ENCODE measurements at places on chromosomes 7 and 10.
A peak's percentile ranks its signal among the peaks of the same experiment; 100 is the strongest.

DNA sequence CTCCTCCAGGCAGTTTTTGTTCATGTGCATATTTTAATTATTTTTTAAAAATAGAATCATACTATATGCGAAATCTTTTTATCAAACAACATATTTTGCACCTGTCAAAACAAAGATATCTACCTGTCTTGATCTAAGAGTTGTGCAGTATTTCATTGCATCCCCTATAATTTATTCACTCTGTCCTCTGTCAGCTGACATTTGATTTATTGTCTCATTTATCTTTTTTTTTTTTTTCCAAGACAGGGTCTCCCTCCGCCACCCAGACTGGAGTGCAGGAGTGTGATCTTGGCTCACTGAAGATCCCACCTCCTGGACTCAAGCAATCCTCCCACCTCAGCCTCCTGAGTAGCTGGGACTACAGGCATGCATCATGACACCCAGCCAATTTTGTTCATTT, 49.0 kb downstream of the PRLHR start:
- DNase-seq, result no peak

- peak; percentile 79 for DNase-seq
Observed at GRCh38 chr10:13074563-13075451, 25.2 kb upstream of the OPTN start.

DNA sequence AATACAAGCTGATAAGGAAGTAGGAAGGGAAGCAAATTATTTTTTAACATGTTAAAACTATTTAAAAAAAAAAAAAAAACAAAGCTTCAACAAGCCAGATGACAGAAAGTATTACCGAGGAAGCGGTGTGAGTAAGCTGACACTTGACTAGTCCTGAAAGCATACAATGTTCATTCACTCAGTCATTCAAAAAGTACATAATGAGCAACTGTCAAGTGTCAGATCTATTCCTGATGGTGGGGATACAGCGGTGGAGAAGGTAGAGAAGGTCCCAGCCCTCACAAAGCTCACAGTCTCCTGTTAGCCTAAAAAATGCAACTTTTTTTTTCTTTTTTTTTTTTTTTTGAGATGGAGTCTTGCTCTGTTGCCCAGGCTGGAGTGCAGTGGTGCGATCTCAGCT, 40.0 kb downstream of the RAPGEF5 start:
- no peak for DNase-seq

DNA sequence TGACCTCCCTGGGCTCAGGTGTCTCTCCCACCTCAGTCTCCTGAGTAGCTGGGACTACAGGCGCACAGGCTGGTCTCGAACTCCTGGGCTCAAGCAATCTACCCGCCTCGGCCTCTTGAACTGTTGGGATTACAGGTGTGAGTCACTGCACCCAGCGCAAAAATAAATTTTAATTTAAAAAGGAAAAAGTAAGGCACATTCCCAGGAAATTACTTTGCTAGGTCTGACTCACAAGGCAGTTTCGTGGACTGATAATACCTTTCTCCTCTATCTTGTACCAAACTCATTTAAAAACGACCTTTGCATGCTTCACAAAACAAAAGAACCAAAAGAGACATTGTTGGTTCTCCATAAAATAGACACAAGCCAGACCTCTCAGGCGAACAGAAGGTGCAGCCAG, 29.7 kb downstream of the PARP12 start:
- DNase-seq, result no peak

DNA sequence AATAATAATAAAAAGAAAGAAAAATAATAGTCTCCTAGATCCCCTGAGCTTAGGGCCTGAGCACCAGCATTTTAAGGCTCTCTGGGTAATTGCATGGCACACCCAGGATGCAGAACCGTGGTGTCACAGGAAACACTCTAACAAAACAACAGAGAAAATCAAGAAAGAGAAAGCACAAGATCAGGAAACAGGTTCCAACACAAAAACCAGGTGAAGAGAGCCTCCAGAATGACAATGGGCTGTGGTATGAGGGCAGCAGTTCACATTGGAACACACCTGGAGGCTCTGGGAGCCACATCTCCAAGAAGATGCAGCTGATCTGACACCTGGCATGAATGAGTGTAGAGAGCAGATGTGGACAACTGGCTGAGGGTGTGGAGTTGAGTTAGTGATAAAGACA, 7.1 kb downstream of the MMRN2 start:
- peak; percentile 6 for DNase-seq

GRCh38 chr10:101570428-101571270, 17.4 kb downstream of the POLL start:
- no peak for DNase-seq

DNA sequence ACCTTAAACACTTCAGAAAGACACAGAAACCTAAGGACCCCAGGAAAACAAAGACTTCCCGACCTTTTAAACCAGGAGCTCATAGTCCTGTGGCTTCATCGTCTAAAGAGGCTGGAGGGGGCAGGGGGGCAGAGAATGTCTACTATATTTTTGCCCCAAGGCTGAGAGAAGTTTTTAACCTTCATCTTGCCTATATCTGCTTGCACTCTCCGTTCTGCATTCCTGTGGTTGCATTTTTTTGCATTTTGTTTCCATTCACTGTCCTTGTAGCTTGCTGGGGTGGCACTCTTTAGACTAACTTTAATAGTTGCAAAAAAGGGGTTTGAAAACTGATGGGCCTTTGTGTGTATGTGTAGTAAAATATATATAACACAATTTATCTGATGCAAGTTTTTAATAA, 23.7 kb downstream of the PRKAR2B start:
- DNase-seq, result no peak

DNA sequence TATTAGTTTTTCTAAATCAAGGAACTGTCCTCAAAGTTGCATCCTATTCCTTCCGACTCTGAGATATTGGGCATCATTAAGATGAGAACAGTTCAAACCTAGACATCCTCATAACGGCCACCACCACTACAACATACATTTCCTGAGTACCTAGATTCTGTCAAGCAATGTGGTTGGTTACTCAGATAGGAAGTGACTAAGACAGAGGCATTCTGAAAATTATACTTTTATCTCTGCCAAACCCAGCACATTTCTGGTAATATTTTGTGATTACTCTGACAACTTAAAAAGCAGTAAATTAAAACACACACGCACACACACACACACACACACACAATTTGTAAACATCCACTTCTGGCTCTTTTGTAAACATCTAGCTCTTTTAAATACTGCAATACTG, 291.2 kb upstream of the MEOX2 start:
- no peak for DNase-seq

- no peak for DNase-seq
Observed at GRCh38 chr7:41835976-41836530, 133.2 kb upstream of the INHBA start.

GRCh38 chr10:22158426-22158825, 59.4 kb downstream of the EBLN1 start:
- no peak for DNase-seq

GRCh38 chr7:122942059-122942458, 53.4 kb downstream of the TAS2R16 start:
- DNase-seq, result no peak

GRCh38 chr10:57786850-57787750, 480.6 kb downstream of the IPMK start:
- peak; percentile 13 for DNase-seq

DNA sequence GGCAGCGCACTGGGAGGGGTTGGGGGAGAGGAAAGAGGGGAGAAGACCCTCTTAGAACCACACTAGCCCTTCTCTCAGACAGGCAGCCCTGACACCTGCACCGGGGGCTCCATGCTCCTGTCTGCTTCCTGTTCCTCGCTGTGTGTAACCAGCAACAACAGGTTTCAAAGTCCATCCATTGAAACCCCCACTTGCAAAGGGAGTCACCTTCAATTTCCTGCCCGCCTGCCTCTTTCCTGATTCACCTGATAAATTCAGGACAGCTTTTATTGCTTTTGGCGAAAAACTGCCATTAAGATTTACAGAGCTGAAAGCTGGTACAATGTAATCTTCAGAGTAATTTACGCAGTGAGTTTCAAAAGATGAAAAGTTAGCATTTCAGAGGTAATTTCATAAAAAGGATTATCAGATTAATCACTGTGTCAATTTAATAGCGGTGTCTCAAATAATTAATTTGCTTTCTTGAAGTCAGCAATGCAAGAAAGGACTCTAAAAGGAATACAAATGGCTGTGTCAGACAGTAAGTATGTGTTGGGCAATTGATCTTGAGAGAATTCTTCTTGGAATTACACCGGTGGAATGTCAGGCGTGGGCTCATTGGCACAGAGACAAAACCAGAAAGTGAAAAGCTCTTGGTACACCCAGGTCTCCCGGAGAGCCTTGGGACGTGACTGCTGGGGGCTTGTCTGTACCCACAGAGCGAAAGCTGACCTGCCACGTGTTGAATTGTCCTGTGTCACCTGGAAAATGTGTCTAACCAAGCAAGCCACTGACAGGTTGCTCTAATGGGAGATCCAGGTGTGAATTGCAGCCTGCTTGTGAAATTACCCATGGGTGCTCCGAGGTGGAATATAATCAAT, 60.7 kb downstream of the TMEM209 start:
- DNase-seq, result no peak

DNA sequence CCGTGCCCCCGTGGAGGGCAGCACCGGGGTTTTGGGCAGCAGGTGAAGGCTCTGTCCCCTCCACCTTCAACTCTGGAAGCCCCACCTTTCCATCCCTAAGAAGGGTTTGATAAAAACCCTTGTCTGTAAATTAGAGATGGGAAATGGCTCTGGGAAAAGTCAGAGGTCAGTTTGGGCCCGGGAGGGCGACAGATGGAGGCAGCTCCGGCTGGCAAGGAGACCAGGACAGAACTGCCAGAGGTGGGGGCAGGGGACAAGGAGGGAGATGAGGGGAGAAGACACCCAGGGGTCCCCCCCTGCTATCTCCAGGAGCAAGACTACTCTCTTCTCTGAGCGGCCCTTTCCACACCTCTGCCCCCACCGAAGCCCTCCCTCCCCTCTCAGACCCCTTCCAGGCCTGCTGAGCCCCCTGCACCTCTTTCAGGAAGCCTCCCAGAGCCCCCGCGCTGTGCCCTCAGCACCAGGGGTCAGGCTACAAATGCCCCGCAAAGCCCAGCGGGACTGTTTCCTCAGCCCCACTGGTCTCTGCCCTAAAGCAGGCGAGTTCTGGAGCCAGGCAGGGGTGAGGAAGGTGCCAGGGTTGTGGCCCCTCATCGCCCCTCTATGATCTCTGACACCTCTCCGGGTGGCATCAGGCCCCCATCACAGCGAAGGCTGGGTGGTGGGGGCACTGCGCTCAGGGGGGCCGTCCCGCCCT, 980 bp upstream of the SH2B2 start:
- no peak for DNase-seq

- DNase-seq, result peak; percentile 26
Observed at GRCh38 chr10:127919418-127920271, 12.7 kb downstream of the PTPRE start.

DNA sequence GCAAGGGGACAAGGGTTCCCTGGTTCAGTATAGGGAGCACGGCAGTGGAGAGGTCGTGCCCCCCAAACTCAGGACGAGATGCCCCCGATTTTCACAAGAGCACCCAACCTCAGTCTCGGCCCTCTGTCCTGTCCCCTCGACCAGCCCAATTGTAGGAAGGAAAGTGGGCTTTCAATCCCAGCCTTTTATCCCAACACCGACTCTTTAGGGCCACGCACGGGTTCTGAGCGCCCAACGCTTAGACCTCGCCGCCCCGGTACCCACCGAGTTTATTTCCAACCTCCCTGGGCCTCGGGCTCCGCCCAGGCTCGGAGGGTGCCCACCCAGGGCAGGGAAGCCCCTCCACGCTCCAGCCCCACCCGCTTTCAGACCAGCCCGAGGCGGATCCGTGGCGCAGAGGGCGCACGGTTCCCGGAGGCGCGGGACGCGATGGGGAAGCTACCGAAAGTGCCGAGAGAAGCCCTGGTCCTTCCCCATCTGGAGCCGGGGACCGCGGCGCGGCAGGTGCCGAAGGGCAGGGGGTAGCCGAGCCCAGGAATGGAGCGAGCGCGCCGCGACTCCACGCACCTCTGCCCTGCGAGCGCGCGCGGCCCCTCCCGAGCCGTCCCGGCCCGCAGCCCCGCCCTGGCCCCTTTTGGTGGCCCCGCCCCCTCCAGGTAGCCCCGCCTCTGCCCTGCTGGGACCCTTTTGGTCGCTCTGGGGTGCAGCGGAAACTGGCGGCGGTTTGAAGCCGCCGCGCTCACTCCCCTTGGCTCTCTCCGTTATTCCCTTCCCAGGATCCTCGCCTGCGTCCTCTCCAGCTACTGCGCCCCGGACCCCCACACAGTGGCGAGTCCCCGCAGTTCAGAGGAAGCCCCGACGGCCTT, 20.4 kb downstream of the GRID2IP start:
- DNase-seq, result peak; percentile 80

DNA sequence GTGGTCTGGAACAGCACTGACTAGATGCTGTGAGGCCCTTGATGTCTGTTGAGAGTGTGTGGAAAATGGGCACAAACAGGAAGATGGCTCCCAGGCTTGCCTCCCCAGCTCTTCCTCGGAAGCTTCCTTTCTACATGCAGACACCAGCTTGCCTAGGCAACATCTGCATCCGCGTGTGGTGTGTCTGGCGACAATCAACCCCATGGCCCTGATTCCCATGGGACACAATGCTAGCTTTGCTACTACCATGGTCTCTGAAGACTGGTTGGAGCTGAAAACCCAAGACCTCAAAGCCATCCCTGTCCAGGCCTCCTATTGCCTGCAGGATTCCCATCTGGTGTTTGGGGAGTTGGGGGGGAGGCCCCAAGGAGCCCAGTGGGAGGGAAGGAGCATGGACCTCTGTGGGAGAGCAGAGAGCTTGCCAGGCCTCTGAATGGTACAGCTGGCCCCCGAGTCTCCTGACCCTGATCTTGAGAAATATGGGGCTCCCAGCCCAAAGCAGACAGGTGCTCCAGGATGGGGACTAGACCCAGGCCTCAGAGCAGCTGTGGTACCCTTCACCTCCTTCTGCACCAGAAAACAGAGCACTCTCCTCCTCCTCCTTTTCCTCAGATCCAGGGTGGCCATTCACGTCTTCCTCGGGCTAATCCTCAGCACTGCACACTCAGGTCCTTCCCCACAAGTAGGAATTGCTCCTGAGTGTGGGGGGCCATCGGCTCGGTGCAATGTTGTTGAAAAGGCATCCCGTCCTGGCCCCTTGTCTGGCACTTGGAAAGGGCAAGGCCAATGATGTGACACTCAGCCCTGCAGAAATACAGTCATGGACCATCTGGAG, 57.6 kb downstream of the ARHGAP22 start:
- no peak for DNase-seq

DNA sequence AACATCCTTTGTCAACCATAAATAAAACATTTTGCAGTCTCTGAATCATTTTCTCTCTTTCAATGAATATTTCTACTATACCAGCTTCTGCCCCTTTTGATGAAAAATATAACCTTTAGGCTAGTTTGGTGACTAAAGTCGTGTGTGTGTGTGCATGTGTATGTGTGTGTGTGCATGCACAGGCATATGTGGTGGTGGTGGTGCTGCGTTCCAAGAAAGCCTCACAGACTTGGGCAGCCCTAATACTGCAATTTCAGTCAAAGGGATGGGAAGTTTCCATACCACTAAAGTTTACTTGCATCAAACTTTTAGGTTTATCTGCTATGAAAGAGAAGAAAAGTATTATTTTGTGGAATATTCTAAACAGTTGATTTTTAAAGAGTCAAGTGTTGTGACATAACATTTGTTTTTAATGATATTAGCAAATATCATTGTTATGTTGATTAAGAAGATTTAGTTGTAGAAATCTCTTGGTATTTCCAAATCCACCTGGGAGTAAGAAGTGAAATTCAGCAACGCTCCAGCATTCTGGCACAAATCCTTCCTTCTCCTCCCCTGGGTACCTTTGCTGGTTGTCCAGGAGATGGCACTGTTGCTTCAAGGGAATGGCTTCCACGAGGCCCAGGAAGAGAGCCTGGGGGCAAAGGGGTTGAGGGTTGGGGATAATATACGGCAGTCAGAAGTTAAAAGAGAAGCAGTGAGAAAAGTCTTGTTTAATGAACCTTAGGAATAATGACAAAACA, 41.5 kb downstream of the ASB4 start:
- DNase-seq, result peak; percentile 62
